ENCODE measurements at places on chromosomes 7 and 10.
A peak's percentile ranks its signal among the peaks of the same experiment; 100 is the strongest.

DNA sequence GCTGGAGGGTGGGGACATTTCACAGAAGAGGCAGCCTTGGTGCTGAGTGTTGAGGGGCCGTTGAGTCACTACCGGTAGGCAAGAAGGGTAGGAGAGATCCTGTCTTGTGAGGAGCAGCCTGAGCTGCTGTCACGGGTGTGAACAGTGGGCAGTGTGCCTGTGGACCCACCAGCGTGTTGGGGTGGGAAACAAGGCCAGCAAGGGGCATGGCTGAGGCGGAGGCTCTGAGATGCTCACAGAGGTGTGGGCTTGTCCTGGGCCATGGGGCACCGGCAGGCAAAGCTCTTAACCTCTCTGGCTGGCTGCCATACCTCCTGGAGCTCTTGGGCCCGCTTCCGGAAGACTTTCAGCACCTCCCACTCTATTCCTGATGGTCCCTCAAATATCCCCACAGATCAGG is 33.6 kb upstream of the SMARCD3 start:
- no peak for DNase-seq

DNA sequence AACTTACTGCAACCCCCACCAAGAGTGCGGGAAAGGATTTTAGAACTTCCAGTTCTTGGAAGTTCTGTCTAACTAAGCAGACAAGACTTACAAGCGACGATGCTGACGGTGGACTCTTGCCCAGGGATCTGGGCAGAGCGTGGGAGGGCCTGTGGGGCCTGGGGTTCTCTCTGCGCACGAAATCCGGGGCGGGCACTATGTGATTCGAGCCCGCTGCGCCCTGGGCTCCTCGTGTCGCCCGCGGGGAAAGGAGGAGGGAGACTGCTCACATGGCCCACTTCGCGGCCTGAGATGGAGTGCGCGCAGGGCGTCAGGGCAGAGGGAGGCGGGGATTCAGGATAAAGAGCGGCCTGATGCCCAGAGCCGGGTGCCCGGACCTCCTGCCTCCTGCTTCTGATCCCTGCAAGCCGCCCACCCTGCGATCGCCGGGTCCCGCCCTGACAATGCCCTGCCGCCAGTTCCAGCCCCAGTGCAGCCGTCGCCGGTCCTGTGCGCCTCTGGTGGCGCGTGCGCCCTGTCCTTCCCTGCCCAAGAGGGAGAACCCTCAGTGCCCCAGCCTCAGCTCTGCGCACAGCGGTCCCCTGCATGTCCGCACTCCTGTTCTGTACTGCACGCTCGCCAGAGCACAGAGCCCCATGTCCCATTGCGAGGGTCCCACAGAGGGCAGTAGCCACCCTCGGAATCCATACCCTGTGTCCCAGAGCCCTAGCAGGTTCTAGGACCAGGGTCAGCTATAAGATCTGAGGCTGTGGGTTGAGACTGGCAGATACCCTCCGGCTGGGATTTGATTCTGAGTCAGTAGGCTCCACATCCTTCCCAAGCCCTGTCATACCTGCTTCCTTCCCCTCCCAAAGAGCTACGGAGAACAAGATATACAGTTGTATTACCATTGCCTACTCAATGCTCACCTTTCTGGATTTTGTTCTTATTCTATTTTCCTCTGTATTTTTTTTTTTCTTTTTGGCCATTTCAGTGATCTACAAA is 99.4 kb upstream of the TMEM106B start:
- peak; percentile 14 for DNase-seq

DNA sequence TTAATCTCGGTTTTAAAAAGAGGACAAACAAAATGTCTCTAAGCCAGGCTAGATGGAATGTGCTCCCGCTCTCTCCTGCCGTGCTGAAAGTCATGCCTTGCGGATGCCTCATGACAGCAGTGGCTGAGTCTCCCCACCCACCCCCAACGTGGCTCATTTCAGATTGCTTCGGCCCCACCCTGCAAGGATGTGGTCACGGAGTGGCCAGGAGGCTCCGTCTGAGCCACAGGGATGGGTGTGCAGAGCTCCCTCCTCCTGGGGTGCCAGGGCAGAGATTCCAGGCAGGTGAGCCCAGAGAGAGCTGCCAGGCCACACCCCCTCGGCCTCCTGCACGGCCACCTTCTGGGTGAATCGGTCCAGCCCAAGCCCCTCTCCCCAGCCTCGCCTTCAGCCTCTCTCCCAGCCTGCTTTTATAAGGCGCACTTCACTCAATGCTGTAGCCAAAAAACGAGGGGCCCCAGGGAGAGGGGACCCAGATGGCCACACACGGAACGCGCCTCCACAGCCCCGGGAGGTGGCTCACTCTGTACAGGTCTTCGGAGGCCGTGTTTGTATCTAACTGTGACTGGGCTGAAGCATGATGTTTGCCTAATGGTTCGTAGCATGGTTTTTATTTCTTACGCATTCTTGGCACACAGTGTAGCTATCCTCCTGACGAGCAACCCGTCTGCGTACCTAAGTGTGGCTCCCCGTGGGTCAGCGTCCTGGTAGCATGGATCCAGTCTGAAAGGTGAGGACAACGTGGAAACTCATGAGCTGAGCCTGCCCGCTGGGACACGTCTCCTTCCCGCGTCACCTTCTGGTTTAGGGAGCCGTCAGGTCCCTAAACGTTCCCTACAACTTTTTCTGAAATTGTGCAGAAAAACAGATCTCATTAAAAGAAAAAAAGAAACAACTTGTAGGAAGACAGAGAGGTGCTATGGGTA is 413.8 kb upstream of the FOXK1 start:
- no peak for DNase-seq

DNA sequence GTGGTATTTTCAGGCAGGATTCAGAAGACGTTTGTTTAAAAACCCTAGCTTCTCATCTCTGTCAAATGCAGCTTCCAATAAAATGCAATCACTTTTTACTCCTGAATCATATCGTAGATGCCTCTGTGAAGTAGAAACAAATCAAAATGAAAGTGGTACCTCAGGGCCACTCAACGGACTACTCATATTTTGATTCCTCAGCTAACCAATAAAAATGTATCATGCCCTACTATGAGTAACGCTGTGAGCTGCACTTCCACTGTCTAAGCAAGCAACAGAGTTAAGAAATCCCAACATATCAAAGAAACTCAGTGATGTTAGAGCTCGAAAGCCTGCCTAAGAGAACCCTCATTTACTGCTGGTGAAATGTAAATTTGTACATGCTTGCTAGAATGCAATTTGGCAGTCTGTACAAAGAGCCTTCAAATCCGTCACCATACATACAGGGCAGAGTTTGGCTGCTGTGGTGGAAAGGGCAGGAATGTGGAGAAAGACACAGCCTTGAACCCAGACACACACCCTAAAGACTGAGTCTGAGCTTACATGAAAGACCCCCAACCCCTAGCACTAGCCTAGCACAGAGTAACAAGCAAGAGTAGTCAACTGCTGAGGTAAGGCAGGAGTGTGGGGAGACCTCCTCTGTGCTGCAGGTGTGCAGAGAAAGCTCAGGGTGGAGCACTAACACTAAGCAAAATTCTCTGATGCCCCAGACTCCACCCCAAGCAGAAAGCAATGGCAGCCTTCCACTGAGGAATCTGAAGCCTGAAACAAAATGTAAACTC is 151.5 kb downstream of the ANK3 start:
- no peak for DNase-seq

DNA sequence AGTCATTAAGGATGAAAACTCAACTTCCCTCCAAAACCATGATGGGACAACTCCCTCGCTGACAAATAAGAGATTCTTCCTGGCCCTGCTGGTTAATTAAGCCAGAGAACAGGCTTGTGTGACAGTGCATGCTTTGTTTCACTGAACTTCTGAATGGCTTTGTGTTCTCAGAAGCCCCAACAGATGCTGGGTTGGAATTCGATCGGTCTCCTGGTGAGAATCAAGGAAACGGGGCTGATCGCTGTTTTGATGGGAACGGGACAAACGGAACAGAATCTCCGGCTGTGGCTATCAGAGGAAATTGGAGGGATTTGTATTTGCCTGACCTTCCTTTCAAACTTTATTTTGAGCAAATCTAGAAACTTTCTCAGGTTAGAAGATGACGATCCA is 145.0 kb downstream of the RNF216 start:
- DNase-seq: no peak

DNA sequence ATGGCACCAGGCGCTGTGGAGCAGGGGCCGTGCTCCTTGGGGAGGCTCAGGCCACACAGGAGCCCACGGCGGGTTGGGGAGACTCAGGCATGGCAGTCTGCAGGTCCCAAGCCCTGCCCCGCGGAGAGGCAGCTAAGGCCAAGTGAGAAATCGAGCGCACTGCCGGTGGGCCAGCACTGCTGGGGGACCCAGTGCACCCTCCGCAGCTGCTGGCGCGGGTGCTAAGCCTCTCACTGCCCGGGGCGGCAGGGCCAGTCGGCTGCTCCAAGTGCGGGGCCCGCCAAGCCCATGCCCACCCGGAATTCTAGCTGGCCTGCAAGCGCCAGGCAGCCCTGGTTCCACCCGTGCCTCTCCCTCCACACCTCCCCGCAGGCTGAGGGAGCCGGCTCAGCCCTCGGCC is 57.1 kb downstream of the COL28A1 start:
- DNase-seq: no peak

DNA sequence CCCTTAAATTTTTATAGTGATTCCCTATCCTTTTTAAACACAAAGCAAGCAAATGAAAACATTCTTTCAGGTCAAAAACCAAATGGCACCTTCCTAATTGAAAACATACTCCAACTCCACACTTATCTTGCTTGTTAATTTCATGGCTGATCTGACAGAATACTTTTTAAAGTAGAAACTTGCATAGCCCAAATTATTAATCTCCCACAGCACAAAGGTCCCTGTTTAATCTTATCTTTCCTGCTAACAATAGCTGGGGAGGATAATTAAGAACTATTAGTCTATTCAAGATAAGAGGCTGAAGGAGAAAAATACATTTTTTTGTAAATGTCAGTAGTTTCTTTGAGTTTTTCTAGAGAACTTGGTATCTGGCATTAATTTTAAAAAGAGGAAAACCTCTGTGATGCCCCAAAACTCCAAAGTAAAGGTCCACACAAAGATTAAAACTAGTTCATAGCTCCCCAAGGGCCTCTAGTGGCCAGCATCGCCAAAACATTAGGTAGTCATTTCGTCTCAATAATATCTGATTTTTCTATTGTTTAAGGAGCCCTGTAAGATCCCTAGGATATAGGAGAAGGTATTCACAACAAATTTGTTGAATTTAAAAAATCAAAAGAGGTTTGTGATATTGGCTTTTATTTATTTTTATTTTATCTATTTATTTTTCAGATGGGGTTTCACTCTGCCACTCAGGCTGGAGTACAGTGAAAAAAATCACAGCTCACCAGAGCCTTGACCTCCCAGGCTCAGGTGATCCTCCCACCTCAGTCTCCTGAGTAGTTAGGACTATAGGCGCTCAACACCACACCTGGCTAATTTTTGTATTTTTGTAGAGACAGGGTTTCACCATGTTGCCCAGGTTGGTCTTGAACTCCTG is 14.7 kb downstream of the CDNF start:
- DNase-seq: peak; percentile 23

- DNase-seq: no peak
These were observed 918.2 kb upstream of the ZNF722 start for GRCh38 chr7:63080406-63080805.

DNA sequence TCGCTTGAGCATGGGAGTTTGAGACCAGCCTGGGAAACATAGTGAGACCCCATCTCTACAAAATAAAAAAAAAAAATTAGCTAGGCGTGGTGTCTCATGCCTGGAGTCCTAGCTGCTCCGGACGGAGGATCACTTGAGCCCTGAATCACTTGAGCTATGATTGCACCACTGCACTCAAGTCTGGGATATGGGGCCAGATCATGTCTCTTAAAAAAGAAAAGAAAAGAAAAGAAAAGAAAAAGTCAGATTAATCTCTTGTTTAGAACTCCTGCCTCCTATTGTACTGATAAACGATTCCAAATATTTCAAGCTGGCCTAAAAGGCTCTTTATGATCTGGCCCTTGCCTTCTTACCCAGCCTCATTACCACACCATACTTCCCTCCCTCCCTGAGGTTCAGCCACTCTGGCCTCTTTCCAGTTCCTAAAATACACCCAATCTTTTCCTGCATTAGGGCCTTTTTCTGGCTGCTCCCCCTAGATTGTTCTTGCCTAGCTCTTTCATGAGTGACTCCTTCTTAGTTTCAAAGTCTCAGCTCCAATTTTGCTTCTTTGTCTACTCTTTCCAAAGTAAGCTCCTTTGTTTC is 41.7 kb downstream of the VCL start:
- no peak for DNase-seq

DNA sequence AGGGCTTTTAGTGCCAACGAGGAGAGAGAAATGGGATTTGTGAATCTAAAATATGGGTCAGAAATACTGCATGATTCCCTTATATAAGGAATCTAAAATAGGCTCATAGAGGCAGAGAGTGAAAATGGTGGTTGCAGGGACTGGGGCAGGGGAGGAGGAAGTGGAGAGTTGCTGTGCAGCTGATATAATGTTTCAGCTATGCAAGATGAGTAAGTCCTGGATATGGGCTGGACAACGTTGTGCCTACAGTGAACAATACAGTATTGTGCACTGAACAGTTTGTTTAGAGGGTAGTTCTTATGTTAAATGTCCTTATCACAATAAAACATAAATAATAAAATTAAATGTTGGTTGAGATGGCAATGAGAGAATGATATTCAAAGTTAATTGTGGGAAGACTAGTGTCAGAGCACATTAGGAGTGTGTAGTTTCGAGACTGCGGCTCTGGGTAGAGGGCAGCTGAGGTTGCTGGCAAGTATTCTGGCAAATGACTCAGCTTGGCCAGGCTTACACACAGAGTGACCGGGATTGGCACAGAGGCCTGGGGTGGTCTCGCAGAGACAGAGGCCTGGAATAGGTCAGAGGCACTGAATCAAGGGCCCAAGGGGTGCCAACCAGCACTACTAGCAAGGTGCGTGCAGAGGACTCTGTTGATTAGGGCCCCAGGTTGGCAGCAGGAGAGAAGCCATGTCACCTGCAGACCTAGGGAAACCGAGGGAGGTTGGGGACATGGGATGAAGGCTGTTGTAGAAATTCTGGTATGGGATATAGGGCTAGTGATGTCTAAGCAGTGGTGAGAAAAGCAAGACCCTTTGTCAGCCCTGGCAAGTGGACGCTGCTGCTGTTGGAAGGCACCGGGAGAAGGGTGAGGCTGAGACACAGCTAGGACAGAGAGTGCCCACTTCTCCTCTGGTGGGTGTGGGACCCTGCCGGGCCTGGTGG is 2.8 kb upstream of the DEPP1 start:
- DNase-seq: no peak

GRCh38 chr7:48170506-48170905 is 752 bp upstream of the ABCA13 start:
- DNase-seq: no peak

GRCh38 chr7:93014410-93014809 is 103.4 kb downstream of the SAMD9 start:
- DNase-seq: no peak

- no peak for DNase-seq
These were observed 36.8 kb downstream of the HK1 start for GRCh38 chr10:69315100-69315542.

- peak; percentile 22 for DNase-seq
These were observed 2.0 kb upstream of the KIF11 start for GRCh38 chr10:92590623-92591549.

DNA sequence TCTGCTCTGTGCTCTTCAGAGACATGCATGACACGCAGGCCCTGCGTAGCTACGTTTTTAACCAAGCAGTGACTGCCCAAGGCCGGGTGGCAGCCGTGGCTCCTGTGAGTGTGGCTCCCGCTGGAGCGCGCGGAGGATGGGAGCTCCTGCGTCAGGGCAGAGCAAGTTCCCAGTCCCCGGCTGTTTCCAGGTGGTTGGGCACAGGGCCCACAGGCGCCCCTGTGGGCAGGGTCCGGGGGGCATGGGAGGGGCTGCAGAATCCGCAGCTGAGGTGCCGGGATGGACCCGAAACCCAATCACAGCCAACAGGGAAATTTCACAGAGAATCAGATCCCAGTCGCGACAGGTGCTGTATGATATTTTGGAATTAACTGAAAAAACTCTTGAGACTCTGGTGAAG is 9.8 kb downstream of the NKX6-2 start:
- DNase-seq: no peak
